IMR-90 (cell line): ENCODE measurements at places on chromosomes 7 and 10.
A peak's percentile ranks its signal among the peaks of the same experiment; 100 is the strongest.

DNA sequence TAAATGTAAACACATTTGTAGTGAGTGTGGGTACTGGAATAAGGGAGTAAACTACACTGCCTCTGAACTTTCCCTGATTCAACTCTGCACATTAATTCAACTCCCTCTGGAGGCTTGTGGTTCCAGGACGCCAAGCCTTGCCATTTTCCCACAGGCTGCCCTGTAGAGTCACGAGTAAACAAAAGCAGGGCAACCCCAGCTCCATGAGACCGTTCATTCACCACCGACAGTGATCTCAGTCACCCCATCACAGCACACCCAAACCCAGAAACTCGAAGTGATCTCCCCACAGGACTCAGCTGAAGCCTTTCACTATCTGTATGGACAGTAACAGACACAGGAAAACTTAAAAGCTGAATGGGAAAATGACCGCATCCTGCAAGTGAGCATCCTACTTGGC, 218.8 kb upstream of the FRMD4A start:
- peak; percentile 35 for DNase-seq

GRCh38 chr10:133394064-133394663, at the start of gene MTG1:
Gene MTG1 (plus strand): TSS chr10:133394157. CDS start chr10:133394221, 64 bp downstream.
- DNase-seq = peak; percentile 87

DNA sequence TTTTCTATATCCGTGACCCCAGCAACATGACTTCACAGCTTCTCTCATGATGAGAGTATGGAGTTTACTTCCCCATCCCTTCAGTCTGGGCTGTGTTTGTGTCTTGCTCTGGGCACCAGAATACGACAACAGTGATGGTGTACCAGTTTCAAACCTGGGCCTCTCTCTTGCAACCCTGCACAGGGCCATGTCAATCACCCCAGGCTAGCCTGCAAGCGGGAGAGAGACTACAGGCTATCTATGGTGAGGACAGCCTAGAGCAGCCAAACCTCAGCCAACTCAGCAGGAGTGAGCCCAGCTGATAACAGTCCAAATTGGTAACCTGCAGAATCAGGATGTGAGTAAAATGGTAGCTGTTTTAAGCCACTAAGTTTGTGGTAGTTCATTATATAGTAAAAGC, 235.8 kb downstream of the CHCHD3 start:
- no peak for DNase-seq

GRCh38 chr7:85829817-85830432, 643.1 kb upstream of the SEMA3D start:
- peak; percentile 11 for DNase-seq

DNA sequence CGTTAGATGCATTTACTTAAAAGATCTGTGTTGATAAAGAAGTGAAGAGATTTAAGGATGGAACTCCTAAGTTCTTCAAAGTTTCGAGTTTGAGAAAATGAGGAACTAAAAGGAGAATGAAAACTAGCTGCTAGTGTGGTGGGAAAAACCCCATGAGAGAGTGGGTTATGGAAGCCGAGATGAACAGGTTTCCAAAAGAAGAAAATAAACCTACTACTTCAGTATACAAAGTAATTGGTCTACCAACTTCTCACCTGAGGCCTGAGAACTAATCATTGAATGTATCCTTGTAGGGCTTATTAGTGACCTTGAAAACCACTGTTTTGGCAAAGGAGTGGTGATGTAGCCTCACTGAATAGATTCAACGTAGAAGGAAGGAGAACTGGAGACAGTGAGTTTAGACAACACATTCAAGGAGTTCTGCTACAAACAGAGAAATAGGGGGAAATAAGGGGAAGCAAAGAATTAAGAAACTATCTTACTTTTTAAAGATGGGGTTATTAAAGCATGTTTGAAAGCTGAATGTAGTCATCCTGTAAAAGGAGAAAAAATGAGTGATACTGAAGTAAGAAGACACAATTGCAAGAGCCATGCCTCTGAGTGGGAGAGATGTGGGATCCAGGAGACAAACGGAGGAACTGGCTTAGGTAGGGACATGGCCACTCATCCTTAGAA, 50.8 kb downstream of the CH25H start:
- DNase-seq = no peak

DNA sequence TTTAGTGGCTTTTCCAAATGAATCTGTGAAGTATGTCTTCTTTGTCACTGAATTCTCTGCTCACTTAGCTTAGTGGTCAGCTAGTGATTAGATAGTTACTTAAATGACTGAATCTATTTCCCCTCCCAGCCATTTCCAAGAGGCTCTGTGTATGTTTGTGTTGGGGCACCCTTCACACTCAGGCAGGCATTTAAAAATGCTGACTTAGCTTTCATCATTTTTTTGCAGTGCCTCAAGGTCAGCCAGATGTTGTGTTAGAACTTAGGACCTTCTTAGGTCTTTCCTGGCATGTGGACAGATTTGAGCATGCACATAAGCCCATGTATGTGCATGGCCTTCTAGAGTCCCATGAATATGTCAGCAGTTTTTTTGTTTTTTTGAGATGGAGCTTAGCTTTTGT, 25.4 kb upstream of the HHEX start:
- no peak for DNase-seq

GRCh38 chr7:140176122-140176701, 571 bp downstream of the KDM7A start:
- DNase-seq = no peak

DNA sequence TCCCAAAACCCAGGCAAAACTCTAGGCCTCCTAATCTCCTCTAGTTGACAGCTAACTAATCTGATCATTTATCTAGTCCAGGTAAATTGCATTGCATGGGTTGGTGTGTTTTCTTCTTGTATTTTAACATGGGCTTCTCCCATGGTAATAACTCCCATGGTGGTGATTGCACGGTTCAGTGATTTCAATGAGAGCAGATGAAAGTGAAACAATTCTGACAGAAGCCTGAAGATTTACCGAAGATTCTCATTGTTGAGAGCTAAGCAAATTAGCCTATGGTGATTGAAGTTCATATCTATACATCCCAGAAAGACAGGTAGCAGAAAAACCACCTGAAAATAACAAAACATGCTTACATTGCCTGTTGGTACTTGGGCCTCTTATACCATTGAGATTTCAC, 26.6 kb upstream of the LIPN start:
- DNase-seq = no peak

- peak; percentile 1 for DNase-seq
Measured at GRCh38 chr7:10412422-10413019, 561.2 kb upstream of the PHF14 start.

GRCh38 chr10:58821752-58822056, 309.0 kb downstream of the BICC1 start:
- no peak for DNase-seq

GRCh38 chr7:139362981-139363380, 3.3 kb downstream of the LUC7L2 start:
- DNase-seq = no peak

- DNase-seq = peak; percentile 97
Measured at GRCh38 chr10:79139124-79139835, 70.5 kb downstream of the ZMIZ1 start.

GRCh38 chr10:14952851-14953423, 959 bp downstream of the DCLRE1C start:
- DNase-seq = peak; percentile 16

DNA sequence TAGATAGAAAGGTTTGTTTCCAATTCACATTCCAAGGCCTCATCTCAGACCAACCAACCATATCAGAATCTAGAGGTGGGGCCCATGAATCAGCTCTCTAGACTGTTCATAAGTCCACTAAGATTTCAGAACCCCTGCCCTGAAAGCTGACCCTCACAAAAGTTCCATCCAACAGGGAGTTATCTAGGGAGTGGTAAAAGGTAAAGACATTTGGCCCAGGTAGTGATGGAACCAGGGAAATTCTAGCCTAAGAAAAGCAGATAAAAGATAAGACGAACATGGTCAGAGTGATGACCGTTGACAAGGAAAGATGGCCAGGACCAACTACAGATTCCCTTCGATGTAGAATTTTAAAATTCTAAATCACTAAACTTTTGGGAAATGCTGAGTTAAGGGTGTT, 198.0 kb upstream of the NEBL start:
- DNase-seq = no peak

GRCh38 chr7:72334066-72334465, 78.1 kb downstream of the CALN1 start:
- DNase-seq = no peak

- DNase-seq = peak; percentile 96
Measured at GRCh38 chr7:151665368-151665767, 145.7 kb upstream of the RHEB start.

GRCh38 chr7:34227525-34227924, 322.2 kb downstream of the BMPER start:
- no peak for DNase-seq

GRCh38 chr7:116041615-116042014, 11.1 kb upstream of the TFEC start:
- no peak for DNase-seq

GRCh38 chr10:66982792-66983474, 57.1 kb downstream of the LRRTM3 start:
- DNase-seq = no peak

DNA sequence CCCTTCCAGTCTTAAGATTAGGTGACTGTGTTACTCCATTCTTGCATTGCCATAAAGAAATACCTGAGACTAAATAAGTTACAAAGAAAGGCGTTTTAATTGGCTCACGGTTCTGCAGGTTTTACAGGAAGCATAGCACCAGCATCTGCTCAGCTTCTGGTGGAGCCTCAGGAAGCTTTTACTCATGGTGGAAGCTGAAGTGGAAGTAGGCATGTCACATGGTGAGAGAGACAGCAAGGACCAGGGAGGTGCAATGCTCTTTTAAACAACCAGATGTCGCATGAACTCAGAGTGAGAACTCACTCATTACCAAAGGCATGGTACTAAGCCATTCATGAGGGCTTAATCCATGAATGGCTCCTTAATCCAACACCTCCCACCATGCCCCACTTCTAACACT, 34.0 kb upstream of the TMEM273 start:
- DNase-seq = no peak

GRCh38 chr7:51138123-51139085, 178.2 kb downstream of the COBL start:
- no peak for DNase-seq

DNA sequence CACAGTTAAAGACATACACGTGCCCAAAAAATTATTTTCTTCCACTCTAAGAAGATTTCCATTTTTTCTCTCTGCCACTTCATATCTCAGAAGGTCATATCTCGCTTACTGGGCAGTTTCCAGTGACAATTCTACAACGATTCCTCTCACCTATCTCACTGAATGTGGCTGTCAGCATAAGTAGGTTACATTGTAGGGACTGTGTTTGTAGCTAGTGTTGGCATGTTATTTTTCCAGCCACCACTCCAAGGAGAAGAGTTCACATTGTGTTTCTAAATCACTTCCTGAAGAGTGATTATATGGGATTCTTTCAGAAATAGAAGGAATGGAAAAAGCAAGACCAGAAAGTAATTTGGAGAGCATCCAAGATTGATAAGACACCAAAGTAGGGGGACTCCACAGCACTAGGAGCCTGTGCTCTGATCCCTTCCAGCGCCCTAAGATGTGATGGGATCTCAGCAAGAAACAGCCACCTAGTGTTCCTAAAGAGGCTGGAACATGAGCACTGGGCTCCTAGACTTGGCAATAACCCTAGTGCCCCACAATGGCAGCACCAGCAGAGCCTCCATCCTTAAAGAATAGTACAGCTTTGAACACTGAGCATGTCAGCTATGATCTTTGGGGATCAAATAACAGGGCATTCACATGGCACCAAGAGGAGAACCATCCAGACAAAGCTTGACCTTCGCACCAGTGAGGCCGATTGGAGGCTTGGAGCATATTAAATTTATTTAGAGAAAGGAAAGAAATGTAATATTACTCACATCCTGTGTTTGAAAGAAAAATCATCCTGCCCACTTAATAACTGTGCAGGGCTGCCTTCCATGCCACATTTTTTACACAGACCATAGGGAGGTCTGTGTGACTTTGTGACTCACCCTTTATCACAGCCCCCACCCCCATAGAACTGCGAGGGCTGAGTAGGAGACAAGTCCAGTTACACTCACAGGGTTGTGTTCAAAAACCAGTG, 51.8 kb downstream of the CAV1 start:
- DNase-seq = peak; percentile 98

DNA sequence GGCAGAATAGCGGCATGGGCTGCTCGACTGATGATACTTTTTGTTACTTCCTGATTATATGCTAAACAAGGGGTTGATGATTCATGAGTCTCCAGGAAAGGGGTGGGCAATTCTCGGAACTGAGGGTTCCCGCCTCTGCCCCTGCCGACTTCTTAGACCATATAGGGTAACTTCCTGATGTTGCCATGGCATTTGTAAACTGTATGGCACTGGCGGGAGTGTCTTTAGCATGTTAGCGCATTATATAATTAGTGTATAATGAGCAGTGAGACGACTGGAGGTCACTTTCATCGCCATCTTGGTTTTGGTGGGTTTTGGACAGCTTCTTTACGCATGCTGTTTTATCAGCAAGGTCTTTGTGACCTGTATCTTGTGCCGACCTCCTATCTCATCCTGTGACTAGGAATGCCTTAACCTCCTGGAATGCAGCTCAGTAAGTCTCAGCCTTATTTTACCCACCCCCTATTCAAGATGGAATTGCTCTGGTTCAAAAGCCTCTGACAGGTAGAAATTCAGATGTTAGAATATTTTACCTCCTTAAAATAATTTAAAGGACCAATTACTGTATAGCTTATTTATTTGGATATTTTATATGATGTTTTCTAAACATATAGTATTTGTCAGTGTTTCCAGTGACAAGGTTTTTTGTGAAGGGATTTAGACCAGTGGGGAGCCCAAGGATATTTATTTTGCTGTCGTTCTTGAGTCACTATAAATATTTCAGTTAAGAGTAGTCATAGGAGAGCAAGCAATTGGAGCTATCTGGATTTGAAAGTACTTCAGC, 90.1 kb upstream of the PIK3CG start:
- DNase-seq = peak; percentile 27

GRCh38 chr7:99997545-99998137, 17.8 kb upstream of the ZKSCAN1 start:
- DNase-seq = no peak

GRCh38 chr7:25979605-25980004, 172.4 kb upstream of the NFE2L3 start:
- DNase-seq = no peak

DNA sequence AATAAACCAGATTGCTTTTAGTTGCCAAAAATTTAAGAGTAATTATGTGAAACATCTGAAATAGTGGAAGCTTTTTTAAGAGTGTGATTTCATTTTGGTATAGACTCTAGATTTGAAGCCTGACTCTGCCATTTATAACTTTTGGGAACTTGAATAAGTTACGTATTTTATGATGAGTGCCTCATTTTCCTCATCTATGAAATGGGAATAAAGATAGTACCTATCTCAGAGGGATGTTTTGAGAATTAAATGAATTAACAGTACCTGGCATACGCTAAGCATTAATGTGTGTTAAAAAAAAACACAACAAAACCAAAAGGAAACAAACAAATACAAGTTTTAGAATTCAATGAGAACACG, 12.9 kb downstream of the PRKAR2B start:
- DNase-seq = no peak

DNA sequence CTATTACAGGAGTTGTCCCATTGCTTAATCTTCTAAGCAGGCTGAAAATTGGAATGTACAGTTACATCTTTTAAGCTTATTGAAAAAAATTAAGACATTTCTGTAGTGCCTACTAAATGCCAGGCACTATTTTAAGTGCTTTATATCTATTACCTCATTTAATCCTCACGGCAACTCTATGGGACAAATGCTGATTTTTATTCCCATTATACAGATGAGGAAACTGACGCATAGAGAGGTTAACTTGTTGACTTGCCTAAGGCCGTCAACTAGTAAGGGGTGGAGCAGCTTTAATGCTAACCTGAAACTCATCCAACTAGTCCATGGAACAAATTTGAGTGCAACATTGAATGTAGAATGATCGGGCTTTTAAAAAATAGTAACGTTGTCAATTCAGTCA, 2.5 kb downstream of the ZKSCAN1 start:
- DNase-seq = no peak
